ENCODE measurements at places on chromosomes 5 and 9. TPM values are rescaled to one million over a fixed set of nuclear protein-coding genes. Genes with fewer than 3 reads are reported as not detected.

DNA sequence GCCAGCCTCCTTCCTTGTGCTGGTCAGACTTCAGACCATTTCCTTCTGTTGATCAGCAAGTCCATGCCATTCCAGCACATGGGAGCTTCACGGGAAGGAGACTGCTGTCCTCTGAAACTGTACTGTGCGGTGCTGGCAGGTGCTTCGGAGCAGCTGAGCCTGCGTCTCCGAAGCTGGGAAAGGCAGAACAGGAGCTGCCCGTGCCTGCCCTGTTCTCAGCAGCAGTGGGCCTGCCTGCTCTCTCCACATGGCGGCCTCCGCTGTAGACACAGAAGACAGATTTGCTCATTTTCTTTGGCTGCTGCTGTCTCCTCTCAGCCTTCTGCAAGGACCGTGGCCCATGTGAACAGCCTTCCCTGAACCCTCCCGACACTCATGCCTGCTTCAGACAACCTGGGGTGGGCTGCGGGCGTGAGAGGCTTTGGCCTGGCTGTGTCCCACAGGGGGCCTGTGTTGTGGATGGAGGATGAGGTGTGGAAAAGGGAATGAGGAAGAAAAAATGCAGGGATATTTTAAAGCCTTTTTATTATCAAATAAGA is 43.1 kb downstream of the HABP4 start:
- no peak overlapping the region for H3K27ac ChIP-seq
- no peak for DNase-seq
- H3K36me3 ChIP-seq: peaks cover 43% of the 10 kb centered on the region
- no peak overlapping the region for H3K4me3 ChIP-seq

GRCh38 chr5:180613188-180613813 is 22.0 kb upstream of the SCGB3A1 start:
- H3K36me3 ChIP-seq: no peaks in the 10 kb centered on the region
- no peak overlapping the region for H3K4me3 ChIP-seq
- H3K27ac ChIP-seq: no peak overlapping the region
- no peaks in the 10 kb centered on the region for H3K4me1 ChIP-seq

GRCh38 chr5:30957591-30957990 is 235.9 kb upstream of the CDH6 start:
- no peaks in the 10 kb centered on the region for H3K27me3 ChIP-seq
- H3K36me3 ChIP-seq: no peaks in the 10 kb centered on the region
- H3K27ac ChIP-seq: no peak overlapping the region

GRCh38 chr5:761059-761771 is 23.3 kb downstream of the ZDHHC11B start:
- peaks cover 85% of the 10 kb centered on the region for H3K27me3 ChIP-seq
- no peak overlapping the region for H3K4me3 ChIP-seq
- no peak overlapping the region for H3K27ac ChIP-seq
- 0 out of 2 replicates have a peak, but pooled peaks cover 3% of the 10 kb centered on the region for H3K4me1 ChIP-seq
- peak; percentile 63 for DNase-seq

DNA sequence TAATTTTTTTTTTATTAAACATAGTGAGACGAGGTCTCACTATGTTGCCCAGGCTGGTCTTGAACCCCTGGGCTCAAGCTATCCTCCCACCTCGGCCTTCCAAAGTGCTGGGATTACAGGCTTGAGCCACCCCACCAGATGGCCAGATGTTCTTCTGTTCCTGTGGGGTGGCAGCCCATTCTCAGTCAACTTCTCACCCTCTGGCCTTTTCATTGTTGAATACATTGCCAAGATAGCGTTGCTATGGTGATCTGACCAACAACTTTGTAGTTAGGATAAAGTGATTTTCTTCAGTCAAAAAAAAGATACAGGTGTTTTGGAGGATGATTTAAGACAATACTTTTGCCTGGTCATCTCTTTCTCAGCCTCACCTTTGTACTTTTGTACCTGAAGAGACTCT is 109.1 kb downstream of the EGFLAM start:
- no peaks in the 10 kb centered on the region for H3K27me3 ChIP-seq
- H3K36me3 ChIP-seq: no peaks in the 10 kb centered on the region
- DNase-seq: no peak
- peaks cover 7% of the 10 kb centered on the region for H3K4me1 ChIP-seq

DNA sequence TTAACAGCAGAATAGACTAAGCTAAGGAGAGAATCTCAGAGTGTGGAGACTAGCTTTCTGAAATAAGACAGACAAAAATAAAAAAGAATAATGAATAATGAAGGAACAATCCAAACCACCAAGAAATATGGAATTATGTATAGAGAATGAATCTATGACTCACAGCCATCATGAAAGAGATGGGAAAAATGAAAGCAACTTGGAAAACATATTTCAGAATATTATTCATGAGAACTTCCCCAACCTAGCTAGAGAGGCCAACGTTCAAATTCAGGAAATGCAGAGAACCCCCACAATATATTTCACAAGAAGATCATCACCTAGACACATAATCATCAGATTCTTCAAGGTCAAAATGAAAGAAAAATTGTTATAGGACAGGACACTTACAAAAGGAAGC is 349.0 kb upstream of the MPDZ start:
- H3K4me1 ChIP-seq: no peaks in the 10 kb centered on the region
- no peak overlapping the region for H3K27ac ChIP-seq
- H3K4me3 ChIP-seq: no peak overlapping the region
- no peaks in the 10 kb centered on the region for H3K27me3 ChIP-seq

GRCh38 chr9:128765499-128765898 is 6.2 kb downstream of the ZER1 start:
- H3K27ac ChIP-seq: no peak overlapping the region
- H3K4me3 ChIP-seq: no peak overlapping the region
- H3K36me3 ChIP-seq: no peaks in the 10 kb centered on the region
- no peaks in the 10 kb centered on the region for H3K27me3 ChIP-seq
- H3K4me1 ChIP-seq: no peaks in the 10 kb centered on the region

GRCh38 chr5:164204338-164204946 is 699.0 kb downstream of the MAT2B start:
- H3K4me3 ChIP-seq: no peak overlapping the region
- H3K27ac ChIP-seq: no peak overlapping the region
- no peaks in the 10 kb centered on the region for H3K4me1 ChIP-seq
- DNase-seq: no peak
- H3K27me3 ChIP-seq: no peaks in the 10 kb centered on the region

GRCh38 chr5:34869256-34869655 is 30.3 kb downstream of the TTC23L start:
- H3K27ac ChIP-seq: no peak overlapping the region
- H3K36me3 ChIP-seq: no peaks in the 10 kb centered on the region

DNA sequence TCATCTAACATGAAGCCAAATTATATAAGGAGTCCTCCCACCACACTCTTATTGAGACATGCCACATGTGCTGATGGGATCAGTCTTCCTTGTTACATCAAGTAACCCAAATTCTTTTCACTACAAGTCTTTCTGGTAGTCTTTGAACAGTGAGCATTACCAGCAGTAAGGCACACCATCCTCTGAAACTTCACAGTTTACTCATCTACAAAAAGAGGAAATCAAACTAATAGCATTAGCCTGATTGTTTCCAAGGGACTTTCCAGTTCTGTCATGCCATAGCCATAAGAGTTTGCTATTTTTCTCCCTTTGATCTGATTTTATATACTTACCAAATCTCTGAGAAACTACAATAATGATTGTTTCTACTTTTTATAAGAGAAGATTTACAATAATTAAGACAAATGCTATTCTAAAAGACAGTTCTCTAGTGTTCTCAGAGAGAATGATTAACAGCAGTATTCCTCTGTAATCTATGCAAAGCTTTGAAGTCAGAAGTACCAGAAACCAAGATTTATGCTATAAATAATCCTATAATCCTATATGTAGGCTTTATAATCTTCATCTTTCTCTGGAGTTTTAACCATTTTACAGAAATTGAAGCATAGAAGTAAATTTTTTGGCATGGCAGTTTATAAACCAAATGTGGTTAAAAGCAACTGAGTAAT is 166.2 kb upstream of the ACO1 start:
- H3K27me3 ChIP-seq: no peaks in the 10 kb centered on the region
- no peaks in the 10 kb centered on the region for H3K36me3 ChIP-seq
- no peak overlapping the region for H3K27ac ChIP-seq
- H3K4me1 ChIP-seq: no peaks in the 10 kb centered on the region
- DNase-seq: no peak

SMIM33 gene
- total RNA-seq: not detected

SPATA31E1 gene
- 0.26 TPM for total RNA-seq

GMCL2 gene
- not detected for total RNA-seq

GKAP1 gene
- total RNA-seq: 19.0 TPM

Data from SJSA1 (cell line).